NCI-H774 (cell line): ENCODE measurements at places on chromosomes 7 and 10.

DNA sequence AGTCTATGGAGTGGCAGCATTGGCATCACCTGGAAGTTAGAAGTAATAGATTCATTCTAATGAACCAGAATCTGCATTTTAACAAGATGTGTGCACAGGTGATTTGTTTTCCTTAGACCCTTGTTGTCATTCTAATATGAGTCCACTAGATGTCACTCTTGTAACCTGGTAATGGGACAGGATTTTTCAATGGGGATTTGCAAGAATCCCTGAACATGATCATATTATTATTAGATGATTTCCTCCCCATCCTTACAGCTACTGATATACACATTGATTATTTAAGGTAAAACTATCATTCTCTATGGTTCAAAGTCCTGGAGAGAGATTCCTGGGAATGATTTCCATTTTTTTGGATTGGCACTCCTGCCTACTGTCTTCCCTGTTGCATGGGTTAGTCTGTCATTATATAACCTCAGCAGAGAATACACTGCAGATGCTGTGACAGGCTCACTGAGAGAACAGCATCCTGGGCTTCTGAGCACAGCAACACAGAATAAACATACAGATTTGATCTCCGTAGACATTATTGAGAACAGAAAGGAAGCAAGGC lies 194.9 kb downstream of the SUGCT start:
- DNase-seq: peak; percentile 36

GRCh38 chr7:19754521-19755116 lies 18.8 kb downstream of the TMEM196 start:
- peak; percentile 59 for DNase-seq

DNA sequence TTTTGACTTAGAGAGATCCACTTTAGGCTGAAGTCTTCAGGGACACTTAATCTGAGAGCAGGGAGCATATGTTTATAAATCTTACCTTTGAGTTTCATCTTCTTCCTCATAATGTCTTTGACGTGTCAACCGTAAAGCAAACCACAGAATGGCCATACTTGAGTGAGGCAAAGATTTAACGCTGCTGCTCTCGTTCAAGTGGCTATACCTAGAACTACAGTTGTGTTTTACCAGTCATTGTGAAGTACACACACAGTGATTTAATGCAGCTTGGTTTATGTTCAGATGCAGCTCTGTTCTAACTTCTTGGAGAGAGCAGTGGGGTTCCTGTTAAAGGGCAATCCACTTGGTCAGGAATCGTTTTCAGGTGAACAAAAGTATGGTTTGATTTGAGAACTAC lies 39.9 kb upstream of the GOT1 start:
- no peak for DNase-seq

DNA sequence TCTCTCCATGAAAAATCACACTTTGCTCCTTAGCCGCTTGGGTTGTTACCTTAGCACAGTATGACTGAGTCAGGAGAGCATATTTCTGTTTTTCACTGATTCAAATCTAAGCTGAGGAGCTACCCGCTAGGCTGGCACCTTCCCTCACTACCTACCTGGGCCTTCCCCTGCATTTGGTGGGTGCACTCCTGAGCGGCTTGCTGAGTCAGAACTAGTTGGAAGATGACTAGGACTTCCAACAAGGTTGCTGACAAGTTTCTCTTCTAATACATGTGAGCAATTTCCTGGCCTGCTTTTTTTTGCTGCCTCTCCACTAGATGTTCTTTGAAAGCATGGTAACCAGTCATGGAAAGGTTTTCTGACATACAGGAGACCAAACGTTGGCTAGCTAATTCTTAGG lies 43.8 kb upstream of the SEC61G start:
- no peak for DNase-seq

- no peak for DNase-seq
Observed at GRCh38 chr7:82015751-82016150, 245.9 kb upstream of the HGF start.
